Stimulated activated CD4-positive, alpha-beta T cell treated with anti-CD3 and anti-CD28 coated beads, Interleukin-4, amount 100 ng/mL, for 24 hours (primary cell): ENCODE measurements at places on chromosomes 11 and 22.

DNA sequence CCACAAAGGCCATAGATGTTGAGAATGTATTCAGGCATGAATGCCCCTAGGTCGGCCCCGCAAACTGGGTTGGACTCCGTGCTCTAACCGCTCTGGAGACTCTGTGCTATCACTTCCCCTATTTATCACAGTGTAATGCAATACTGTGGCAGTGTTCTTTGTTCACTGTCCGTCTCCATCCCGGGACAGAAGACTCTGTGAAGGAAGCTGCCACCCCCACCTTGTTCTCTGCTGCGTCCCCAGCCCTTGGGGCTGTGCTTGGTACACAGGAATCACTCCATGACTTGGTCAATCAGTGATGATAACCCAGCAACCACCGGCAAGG is 57.6 kb downstream of the TSPAN18 start:
- DNase-seq = no peak

DNA sequence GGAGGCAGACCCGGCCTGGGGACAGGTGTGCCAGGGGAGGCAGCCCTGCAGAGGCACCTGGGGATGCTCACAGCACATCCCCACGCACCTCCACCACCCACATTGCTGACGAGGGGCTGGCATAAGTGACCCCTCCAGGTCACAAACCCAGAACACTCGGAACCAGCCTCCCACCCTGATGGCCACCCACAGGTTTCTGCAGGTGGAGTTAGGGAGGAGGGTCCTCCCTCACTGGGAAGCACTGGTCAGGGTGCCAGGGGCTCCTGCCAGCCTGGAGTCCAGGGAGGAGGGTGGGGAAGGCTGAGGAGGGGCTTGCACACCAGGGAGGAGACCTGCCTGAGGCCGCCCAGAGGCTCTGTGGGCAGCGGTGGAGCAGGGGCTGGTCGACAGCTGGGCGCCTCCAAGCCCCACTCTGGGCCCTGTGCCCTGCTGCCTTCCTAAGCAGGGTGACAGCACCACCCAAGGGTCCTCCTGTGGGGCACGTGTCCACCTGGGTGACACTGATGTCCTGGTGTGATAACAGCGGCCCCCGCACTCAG is 51.0 kb upstream of the CARS1 start:
- DNase-seq = no peak

DNA sequence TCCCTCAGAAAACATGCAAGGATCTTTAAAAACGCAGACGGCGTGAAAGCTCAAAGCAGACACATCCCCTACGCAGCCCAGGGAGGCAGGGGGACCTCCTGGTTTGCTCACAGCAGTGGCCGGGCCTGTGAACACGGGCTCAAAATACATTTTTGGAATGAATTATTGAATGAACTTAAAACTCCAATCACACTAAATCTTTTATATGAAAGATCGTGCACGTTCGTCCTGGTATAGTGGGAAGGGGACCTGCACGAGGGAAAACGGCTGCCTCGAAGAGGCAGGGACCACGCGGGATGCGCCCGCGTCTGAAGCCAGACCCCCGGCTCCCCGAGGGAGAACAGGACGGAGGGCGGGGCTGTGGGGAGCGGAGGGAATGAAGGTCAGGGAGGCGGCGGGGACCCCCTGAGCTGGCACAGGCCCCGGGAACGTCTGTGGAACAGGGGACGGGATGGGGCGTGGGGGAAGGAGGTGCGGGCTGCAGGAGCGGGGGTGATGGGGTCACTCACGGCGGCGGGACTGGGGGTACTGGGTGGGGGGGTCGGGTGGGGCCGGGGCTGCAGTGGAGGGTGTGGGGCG is 1.3 kb upstream of the PANX2 start:
- DNase-seq = no peak

- no peak for DNase-seq
These were observed 211.4 kb upstream of the SORL1-AS1 start for GRCh38 chr11:121664144-121664543.

DNA sequence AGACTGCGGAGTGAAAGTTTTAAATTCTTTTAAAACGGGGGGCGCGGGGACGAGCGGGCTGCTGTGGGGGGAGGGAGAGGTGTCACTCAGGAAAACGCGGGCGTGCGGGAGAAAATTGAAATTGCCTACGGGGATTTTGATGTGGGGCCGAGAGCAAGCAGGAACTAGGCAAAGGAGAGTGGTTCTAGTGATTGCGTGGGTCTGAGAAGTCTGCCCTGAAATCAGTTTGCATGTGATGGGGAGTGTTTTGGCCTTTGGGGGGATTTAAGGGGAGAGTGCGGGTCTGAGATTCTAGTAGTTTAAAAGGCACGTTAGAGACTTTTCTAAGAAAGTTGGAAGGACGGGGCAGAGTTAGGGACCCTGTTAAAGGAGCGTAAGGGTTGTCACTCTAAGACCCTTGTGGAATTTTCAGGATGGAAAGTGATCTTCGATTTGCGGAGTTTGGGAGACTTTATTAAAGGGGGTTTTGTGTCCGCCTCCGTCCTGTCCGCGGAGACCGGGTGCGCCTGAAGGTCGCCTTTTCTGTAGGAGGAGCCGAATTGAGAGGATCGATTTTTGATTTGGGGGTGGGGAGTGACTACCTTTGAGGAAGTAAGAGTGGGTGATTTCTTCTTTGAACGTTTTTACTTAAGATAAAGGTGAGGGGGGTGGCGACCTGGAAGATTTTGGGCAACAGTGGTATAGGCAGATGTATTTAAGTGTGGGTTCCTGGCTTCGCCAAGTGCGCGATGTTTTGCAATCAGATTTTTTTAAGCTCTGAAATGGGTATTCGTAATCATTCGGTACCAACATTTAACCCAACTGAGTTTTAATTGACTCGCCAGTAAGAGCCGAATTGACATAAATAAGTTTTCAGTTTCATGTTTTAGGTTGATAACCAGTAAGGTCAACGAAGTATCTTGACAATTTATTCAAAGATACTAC is 1.1 kb downstream of the EED start:
- DNase-seq = peak; percentile 44

DNA sequence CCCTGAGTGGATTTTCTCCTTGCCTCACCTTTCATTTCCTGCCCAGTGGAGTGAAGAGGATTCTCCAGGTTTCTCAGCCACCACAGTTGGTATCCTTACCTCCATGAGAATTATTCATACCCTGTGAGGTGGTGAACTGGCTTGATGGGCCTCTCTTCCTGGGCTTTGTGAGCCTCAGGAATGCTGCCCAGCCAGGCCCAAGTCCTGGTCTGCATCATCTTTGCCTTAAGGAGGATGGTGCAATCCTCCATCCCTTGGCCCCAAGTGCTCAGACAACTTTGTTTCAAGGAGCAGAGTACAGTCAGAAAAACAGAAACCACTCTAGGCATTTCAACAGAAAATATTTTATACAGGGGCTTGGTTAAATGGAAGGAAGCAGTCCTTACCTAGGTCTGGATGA is 114.2 kb upstream of the CADM1 start:
- no peak for DNase-seq

- DNase-seq = no peak
These were observed 273.2 kb downstream of the KIRREL3 start for GRCh38 chr11:126727381-126727780.

DNA sequence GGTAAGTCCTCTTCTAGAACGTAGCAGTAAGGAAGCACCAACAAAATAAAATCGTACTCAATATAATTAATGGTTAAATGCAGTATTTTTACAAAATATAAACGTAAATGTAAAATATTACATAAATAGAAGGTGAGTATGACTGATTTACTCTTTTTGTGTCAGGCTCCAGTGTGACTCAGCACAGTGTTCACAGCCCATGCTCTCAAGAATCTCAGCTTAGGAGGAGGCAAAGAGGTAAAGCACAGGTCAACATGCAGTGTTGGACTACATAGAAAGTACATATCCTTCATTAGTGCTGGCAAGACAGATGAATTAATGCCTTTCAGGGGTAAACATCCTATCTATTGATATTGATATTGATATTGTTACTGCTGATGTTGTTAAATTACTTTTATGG is 2050.6 kb upstream of the RAG2 start:
- DNase-seq = no peak

DNA sequence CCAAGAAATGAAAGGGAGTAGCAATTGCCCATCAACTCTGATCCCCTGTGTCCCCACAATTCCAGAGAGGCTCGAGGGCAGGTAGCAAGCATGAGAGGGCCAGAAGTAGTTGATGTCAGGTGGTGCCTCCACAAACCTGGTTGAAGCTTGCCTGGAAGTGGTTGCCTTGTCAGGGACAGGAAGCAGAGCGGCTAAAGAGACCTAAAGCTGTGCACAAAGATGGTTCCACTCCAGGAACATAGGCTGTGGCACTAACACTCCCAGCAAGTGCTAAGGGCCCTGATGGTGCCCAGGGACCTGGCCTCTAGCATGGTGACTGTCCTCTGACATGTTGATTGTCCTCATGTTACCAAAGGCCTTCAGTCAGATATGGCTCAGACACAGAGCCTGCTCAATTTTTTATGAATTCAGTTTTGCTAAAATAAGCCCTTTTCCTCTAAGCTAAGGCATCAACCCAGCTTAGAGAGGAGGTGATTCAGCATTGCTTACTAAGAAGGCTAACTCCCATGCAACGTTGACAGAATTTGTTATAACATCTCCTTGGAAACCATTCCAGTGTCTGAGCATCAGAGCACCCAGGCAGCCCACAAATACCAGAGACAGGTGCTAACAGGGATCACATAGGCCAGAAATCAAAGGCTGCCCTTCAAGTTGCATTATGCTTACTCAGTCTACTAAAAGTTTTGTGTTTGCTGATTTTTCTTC is 196.3 kb upstream of the ARHGAP20 start:
- DNase-seq = no peak

- no peak for DNase-seq
These were observed 349.9 kb upstream of the ANO3 start for GRCh38 chr11:25981998-25982397.
